Epithelial cell of alveolus of lung (primary cell): ENCODE measurements at places on chromosomes 16 and 17. TPM values are rescaled to one million over a fixed set of nuclear protein-coding genes. Genes with fewer than 3 reads are reported as not detected.

The CD79B gene
- total RNA-seq, result not detected in 2 replicates

The KCNH4 gene
- total RNA-seq, result not detected in 2 replicates

The EFCAB13 gene
- 3.4 and 5.7 TPM in 2 replicates for total RNA-seq

The CRHR1 gene
- total RNA-seq, result under 0.01 TPM in 1 of 2 replicates, not detected in the other

The SP6 gene
- total RNA-seq, result 0.13 TPM in 1 of 2 replicates, not detected in the other

The TBC1D3I gene
- total RNA-seq, result 0.39 TPM in 1 of 2 replicates, not detected in the other

The CLEC10A gene
- total RNA-seq, result not detected in 2 replicates

The CHST6 gene
- total RNA-seq, result 0.24 and 1.7 TPM in 2 replicates

The AURKB gene
- total RNA-seq, result 23.6 and 53.7 TPM in 2 replicates

The TBC1D3 gene
- not detected in 2 replicates for total RNA-seq

The C17orf100 gene
- total RNA-seq, result 0.40 and 0.91 TPM in 2 replicates

The PRR29 gene
- total RNA-seq, result 0.08 and 0.52 TPM in 2 replicates

The BAHCC1 gene
- 6.3 and 18.2 TPM in 2 replicates for total RNA-seq

The TMC8 gene
- total RNA-seq, result not detected in 2 replicates

The GFAP gene
- total RNA-seq, result 0.08 and 0.26 TPM in 2 replicates

The CRYBA1 gene
- total RNA-seq, result not detected in 2 replicates
